ENCODE measurements at places on chromosomes 13 and 19.

DNA sequence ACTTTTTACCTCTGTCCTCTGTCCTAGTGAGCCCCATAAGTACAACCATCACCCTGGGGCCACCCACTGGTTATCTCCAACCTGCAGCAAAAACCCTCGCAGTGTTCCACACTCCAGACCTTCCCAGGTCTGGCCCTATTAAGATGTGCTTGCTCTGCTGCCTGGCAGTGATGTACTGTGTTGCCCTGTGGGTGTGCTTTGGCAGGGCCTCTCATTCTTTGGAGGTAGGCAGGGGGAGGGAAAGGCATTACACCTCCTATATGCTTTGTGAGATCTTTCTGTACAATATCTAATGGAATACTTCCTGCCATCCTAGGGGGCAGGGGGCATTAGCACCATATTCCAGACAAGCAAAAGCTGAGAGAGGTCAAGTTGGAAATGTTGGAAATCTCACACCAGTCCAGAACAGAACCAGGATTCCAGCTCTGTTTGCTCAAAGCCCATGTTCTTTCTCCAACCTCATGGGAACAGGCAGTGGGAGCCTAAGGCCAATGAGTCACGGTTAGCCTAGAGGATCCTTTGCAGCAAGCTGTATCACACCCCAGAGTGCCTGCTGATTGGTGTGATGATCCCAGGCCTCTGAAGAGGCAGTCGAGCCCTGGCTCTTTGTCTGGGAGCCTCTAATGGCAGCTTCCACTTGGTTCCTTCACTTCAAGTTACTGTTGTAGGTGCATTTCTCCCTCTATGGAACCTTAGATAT, 59.7 kb upstream of the UBL3 start:
- DNase-seq, result peak; percentile 54

DNA sequence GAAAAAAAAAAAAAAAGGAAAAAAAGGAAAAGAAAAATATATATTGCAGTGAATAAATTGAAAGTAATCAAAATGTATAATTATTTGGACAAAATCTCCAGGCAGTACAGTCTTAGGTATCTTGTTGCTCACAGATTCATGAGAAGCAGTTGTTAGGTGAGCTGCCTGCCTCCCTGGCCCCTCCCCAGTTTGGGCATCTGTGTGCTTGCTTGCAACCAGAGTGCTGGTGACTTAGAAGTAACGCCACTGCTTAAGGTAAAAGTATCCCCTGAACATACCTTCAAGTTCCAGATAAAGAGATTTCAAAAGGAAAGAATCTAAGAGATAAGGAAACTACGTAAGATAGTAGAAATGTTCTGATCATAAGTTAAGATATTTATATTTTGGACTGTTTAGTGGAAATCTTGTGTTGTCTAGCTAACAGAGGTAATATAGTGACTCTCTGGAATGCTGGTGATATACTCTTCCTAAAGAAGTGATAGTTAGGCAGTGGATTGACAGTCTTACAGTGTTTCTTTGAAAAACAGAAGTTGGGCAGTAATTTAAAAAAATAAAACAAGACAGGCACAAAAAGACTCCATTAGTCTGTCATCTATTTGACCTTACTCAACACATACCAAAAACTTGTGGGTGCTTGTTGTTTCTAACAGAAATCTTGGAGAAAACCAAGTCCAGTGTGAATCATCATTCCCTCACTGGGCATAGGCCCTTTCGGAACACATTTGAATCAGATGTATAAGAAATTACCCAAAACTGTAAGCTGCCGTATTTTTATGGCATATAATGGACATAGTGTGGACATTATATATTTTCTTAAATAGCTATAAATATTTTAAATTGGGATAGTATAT, 38.3 kb upstream of the KCTD4 start:
- DNase-seq, result peak; percentile 65

DNA sequence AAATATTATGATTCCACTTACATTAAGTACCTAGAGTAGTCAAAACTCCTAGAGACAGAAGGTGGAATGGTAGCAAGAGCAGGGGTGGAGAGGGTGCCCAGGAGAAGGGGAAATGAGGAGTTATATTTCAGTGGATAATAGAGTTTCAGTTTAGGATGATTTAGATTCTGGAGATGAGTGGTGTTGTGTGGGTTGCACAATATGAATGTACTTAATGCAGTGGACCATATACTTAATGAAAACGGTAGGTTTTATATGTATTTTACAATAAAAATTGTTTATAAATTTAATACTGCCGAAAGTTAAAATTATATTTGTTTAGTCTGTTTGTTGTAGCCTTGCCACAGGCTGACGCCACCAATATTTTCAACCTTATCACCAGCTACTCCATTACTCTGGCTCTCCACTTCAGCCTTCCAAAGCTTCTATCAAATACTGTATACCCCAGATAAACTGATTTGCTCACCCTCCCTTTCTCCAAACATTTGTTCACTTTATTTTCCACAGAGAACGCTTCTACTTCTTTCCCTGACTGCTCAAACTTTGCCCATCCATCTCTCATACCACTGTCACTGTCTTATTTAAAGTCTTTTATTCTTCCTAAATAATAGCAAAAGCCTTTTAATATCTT, 1.4 kb upstream of the RBM26 start:
- no peak for DNase-seq

DNA sequence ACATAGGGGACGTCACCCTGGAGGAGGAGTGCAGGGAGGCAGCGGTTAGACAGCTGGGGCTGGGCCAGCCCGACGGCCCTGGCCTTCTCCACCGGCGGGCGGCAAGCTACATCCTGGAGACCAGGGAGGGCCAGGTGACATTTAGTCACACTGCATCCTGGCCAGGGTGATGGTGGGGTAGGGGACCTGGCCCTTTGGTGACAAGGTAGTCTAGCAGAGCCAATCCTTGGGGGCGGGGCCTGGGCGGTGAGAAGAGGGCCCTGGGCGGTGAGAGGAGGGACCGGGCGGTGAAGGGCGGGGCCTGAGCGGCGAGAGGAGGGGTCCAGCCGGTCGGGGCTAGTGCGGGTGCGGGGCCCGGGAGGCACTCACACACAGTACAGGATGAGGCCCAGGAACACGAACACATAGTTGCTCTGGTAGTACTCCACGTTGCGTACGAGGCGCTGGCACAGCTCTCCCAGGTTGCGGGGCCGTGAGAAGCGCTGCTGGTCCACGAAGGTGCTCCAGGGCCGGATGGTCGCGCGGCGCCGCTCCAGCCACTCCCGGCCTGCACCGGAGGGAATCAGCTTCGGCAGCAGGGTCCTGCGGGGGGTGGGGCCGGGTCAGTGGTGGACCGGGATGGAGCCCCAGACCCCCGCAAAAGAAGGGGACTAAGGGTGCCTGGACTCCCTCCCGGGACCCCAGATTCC, 610 bp downstream of the RABAC1 start:
- DNase-seq, result peak; percentile 82

Measured in choroid plexus epithelial cell (primary cell).